Fibroblast of the conjunctiva (primary cell): ENCODE measurements at places on chromosomes 4 and X.
A peak's percentile ranks its signal among the peaks of the same experiment; 100 is the strongest.

GRCh38 chr4:159019356-159019755, 83.5 kb upstream of the RAPGEF2 start:
- no peak for DNase-seq

DNA sequence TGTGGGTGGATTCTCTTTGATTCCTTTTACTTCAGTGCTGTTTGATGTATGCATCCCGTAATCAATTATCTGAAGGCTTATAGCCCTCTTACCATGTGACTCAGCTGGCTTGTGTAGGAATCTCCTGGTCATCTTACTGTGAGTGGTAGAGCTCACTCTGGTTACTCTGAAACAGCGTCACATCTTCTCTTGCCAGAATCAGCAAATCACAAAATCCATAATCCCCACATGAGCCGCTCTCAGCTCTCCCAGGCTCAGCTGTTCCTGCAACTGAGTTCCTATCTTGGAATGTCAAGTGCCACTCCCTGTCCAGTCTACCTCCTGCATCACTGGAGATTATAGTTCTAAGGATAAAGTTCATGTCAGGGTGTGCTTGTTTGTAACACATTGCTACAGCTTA, 278.0 kb downstream of the FBXO8 start:
- no peak for DNase-seq

- no peak for DNase-seq
Measured at GRCh38 chrX:40009462-40009851, 88.3 kb downstream of the BCOR start.

DNA sequence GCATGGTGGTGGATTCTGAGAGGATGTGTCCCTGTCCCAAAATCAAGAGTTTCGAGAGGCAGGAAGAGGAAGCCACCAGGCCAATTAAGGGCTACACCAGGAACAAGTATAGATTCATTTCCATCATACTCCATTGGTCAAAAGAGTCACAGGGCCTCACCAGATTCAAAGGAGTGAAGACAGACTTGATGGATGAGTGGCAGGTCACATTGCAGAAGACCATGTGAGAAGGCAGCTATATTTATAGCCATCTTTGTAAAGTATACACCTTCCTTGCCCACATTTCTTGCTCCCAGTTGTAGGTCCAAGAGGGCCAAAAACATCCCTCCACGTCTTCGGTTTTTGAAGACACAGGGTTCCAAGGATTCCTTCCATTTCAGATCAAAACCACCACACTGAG, 406.0 kb downstream of the BCOR start:
- DNase-seq = no peak

- peak; percentile 87 for DNase-seq
Measured at GRCh38 chrX:49039598-49040375, 3.4 kb downstream of the TFE3 start.

DNA sequence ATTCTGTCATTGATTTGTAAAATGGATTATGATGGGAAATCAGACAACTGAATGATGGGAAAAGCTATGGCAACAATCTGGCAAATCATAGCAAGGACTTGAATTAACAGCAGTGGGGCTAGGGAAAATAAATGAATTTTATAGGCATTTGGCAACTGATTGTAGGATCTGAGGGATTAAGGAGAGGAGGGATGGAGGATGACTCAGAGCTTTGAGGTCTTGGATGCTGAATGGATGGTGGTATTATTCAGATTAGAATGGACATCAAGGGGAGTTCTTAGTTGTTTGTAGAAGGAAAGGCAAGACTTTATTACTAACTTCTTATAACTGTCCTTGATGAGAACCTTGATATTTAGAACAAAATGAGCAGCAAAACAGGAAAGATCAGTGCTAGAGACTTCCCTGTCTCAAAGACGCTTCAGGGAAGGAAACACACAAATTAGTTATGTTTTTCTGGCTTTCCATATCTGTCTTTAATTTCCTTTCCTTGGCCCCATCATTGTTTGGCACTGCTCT, 51.4 kb upstream of the HHIP start:
- no peak for DNase-seq

DNA sequence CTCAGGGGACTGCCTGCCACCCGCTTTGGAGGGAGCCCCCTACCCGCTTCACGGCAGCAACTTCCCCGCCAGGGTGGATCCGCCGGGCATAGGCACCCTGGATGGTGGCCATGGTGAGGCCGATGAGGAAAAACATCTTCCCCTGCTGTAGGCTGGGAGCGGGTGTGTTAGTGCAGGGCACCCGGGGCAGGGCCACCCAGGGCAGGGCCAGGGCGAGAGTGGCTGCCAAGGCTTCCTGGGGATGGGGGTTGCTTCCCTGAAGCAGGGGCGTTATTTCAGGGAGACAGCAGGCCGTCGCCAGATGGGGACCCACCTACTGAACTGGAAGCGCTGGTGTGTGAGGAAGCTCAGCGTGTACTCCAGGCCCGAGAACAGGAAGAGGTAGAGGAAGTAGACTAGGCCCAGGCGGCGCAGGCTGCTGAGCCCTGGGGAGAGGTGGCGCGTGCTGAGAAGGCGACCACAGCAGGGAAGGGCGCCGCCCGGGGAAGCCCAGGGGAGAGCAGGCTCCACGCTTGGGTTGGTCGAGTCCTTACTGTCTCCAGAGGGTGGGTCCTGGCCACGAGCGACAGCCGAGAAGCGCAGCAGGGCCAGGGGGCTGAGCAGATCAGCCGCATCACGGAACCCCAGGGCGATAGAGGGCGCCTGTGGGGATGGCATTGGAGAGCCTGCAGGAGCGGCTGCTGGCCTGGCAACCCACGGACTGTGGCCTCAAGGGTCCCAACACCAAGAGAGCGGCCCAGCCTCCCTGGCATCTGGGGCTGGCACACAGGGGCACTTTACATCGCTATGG, 31.5 kb downstream of the NOP14 start:
- no peak for DNase-seq
